ENCODE measurements at places on chromosomes 1 and 21.

GRCh38 chr1:206850401-206850800, 15.0 kb upstream of the IL20 start:
- DNase-seq: no peak

DNA sequence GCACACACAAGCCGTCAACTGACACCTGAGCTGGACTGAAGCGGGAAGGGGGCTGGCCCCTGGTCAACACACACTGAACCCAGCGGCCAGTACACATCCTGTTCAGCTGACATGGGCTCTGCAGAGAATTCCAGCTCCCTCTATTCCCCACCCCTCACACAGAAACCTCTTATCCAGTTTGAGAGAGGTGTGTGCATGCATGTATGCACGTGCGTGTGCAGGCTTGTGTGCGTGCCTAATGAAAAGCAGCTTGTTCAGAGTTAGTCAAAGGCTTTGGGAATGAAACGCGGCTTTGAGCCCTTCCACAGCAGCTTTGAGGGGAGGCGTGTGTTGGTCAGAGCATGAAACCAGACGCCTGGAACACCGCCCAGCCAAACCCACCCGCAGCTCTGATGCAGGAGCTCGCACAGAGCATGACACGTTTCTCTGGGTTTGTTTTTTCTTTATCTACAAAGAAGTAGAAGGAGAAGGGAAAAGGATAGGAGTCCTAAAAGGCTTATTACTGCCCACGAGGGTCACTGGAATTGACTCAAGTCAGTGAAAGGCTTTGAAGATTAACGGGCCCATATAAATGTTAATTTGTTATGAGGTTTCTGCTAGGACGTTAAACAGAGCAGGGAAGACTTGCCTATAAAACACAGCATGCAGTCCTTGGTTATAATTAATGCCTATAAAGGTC, 184.2 kb downstream of the ETS2 start:
- DNase-seq: peak; percentile 65

DNA sequence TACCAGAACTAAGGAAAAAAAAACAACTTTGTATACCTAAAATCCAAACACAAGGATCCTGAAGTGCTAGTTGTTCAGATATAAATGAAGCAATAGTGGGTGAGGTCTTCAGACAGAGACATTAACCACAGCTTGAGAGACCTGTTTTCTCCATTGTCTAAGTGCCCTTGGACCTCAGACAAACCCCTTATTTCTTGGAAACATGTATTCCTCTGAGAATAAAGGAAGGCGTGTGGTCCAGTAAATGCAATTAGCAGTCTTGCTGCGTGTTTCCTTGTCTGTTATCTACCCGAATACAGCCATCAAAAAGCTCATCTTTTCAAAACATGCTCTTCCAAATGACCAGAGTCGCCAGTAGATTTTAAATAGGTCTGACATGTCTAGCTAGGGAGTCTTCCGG, 291.1 kb upstream of the NFIA start:
- no peak for DNase-seq

DNA sequence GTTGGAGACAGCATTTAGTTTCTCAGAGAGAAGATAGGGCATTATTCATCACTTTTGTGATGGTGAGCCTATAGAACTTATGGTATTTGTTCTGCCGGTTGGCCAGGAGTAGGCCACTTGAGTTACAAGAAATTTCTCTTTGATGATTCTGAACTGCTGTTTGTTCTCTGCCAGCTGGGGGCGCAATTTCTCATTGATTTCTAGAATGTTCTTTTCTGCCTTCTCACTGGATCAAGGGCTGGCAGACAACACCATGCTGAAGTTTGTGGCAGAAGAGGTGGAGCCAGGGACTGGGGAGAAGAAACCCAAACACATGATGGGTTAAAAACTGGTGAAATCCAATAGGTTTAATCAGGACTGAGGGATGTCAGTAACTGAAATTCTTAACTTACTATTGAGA, 360.6 kb downstream of the FAM72C start:
- DNase-seq: no peak

DNA sequence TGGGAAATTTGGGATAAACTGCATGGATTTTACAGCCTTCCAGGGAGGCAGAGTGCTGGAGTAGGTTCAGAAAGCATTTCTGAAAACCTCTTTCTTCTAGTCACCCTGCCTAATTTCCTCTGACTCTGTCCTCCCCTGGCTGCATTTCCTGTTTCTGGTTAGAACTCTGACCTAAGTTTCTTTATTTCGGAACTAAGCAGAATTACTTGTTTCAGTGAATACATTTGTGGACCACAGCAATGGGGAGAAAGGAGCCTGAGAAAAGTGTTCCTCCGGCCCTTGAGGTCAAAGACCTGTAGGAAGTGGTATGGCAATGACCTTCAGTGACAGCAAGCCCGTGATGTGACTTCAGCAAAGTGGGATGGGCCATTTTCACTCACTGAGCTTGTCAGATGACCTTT, 173.4 kb upstream of the RUNX1 start:
- DNase-seq: peak; percentile 61

GRCh38 chr1:227914801-227915563, 32.8 kb downstream of the WNT9A start:
- DNase-seq: no peak

DNA sequence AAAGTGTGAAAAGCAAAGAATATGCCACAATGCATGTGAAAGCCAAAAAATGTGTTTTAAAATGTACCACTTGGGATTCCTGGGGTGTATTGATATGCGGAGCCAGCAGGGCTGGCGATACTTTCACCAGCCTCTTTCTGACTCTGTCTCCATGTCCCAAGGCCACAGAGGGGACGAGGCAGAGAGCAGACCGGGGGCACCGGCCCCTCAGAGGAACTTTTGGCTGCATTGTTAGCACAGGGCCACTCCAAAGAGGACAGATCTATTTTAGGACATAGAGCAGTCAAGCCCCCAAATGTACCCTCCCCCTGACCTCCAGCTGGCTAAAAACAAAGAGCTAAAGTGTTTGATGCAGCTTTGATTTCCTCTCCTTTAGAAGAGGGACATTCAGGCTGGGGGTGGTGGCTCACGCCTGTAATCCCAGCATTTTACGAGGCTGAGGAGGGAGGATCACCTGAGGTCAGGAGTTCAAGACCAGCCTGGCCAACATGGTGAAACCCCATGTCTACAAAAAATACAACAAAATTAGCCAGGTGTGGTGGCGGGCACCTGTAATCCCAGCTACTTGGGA, 25.6 kb upstream of the ZNF436 start:
- no peak for DNase-seq

GRCh38 chr1:156813750-156814570, 2.7 kb downstream of the SH2D2A start:
- DNase-seq: peak; percentile 52

- DNase-seq: no peak
These were observed 142.1 kb upstream of the COL11A1 start for GRCh38 chr1:103250441-103250861.

DNA sequence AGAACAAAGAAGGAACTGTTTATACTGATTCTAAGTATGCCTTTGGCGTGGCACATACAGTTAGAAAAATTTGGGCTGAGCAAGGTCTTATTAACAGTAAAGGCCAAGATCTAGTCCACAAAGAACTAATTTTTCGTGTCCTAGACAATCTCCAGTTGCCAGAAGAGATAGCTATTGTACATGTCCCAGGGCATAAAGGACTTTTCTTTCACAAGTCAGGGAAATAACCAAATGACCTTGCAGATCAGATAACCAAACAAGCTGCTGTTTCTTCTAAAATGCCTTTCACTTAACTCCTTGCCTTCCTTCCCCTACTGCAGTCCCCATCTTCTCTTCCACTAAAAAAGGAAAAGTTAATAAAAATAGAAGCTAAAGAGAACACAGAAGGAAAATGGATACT, 4.0 kb downstream of the TEX50 start:
- no peak for DNase-seq

- DNase-seq: no peak
These were observed 102.7 kb upstream of the TTC34 start for GRCh38 chr1:2904191-2904590.

DNA sequence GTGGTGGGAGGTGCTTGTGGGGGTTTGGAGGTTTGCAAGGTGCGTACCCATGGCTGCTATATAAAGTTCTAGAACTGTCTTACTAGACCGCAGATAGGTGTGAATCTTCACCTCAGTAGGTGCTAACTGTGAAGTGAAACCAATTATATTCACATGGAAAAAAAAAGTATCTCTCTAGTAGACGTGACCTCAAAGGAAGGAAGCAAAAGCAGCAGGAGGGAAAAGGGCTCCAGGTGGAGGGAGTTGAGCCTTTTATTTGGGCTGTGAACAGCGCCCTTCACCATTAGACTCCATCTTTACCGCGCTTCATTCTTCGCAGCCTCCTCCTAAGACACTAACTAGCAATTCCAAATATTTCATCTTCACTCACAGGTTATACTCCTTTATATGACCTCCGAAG, 129.8 kb downstream of the TBX19 start:
- DNase-seq: no peak

DNA sequence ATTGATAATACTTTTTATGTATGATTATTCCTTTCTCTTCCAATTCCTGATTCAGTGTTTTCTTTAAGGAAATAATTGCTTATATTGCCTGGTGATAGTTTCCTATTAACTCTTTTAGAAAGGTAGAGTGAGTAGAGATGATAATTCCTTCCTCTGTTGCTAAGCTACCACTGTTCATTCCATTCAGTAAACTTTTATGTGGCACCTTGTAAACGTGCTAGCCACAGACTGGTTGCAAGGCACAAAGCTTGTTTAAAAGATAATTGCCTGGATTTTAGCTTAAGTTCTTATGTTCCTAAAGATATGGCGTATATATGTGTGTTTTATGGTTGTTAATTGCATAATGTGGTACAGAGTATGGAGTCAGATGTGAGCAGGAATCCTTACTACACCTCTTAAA, 3.2 kb downstream of the ZFYVE9 start:
- no peak for DNase-seq

DNA sequence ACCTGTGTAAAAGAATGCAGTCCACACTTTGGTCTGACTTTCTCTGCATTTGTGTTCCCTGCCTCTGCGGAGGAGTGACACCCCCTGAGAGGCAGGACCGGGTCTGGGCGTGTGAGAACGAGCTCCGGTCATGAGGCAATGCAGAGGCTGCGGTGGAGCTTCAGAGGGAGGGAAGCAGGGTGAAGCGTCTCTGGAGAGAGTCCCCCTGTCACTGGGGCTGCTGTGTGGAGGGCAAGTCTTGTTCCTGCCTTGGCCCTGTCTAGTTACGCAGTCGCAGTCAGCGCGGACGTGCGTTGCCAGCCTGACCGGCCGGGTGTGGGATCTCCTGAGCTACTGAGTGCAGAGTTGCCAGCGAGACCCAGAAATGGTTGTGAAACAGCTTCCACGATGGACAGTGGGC, 48.5 kb downstream of the BACE2 start:
- no peak for DNase-seq

- DNase-seq: no peak
These were observed 5.2 kb downstream of the TTLL10 start for GRCh38 chr1:1178794-1179331.

GRCh38 chr1:21647431-21648351, 21.5 kb downstream of the RAP1GAP start:
- peak; percentile 80 for DNase-seq
